CD4-positive, alpha-beta T cell treated with Interleukin-4 for 4 hours (primary cell): ENCODE measurements at places on chromosomes 4 and X.
A peak's percentile ranks its signal among the peaks of the same experiment; 100 is the strongest.

GRCh38 chr4:26319949-26320537 lies 771 bp upstream of the RBPJ start:
- DNase-seq = peak; percentile 56

- DNase-seq = no peak
These were observed 16.8 kb downstream of the BANK1 start for GRCh38 chr4:101807351-101807750.

- no peak for DNase-seq
These were observed 260.6 kb downstream of the NKX6-1 start for GRCh38 chr4:84238247-84239090.

DNA sequence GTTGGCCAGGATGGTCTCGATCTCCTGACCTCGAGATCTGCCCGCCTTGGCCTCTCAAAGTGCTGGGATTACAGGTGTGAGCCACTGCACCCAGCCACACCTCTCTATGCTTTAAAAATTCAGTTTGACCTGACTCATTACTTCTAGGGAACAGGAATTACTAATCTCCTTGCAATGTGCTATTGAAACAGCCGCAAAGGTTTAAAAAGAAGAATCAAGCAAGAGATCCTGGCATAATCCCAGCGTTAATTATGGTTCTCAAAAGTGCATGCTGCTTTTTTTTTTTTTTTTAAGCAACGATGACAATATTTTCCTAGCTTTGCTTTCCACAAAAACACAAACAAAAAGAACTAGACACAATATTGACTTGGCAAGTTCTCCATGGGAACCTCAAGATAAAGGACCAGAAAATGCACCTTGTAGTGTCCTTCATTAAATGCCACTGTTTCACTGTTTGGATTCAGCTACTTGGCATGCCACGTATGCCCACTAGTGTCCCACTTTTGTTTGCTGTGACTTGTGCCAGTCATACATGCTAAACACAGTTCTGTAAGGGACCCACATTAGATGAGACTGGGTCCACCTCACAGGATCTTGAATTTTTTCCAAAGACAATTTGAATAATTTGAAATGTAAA lies 112.6 kb upstream of the PPARGC1A start:
- no peak for DNase-seq

GRCh38 chrX:67328476-67328875 lies 215.3 kb upstream of the AR start:
- DNase-seq = no peak

DNA sequence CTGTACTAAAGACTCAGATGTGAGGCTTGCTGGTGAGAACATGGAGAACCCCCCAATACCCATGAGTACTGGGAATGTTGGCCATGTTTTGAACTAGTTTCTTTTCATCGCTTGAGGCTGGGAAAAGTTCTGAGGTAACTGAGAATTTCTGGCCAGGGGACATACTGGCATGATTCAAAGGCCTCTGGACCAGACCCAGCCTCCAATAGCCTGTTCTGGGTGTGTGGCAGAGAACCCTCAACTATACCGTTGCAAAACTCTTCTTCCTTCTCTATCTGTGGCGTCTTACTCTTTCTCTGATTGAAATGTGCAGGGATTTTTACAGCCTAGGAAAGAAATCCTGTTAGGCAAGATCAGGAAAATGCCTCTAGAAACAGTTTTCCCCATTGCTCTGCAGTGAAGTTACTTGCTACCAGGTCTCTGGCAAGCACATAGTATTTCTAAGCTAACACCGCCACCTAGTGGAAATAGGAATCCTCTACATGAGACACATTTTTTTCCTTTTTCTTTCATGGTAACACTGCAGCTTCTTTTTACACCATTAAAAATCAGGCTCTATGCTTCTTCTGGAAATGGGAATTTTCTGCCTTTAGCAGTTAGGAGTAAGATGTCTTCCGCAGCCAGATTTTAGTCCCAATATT lies 170.7 kb upstream of the ZCCHC13 start:
- DNase-seq = peak; percentile 46
